BJ (cell line): ENCODE measurements at places on chromosomes 2 and 18.

DNA sequence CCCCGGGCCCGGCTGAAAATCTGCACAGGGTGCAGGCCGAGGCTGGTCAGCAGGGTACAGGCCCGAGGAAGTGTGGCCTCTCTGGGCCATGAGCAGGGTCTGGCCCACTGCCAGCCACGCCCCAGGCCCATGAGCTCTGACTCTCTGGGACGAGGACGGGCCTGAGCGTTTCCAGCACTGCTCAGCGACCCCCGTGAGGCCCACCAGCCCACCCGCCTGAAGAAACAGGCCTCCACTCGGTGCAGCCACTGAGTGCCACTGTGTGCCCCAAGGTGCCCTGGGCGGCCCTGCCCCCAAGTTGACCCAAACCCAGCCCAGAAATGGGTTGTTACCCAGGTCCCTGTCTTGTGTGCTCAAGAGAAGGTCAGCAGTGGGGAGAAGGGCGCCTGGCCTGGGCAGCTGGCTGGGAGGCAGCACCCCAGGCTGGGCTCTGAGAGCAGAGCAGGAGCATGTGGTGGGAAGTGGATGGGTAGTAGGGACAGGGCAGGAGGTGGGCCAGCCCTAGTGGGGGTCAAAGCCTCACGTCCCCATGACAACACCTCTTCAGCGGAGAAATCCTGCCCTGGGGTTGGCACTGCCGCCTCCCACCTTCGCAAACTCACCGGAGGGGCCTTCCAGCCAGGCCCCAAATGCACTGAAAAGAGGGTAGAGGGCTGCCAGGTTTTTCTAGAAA is 2.1 kb upstream of the SNED1 start:
- no peak for DNase-seq

GRCh38 chr2:231632559-231633142 is 40.0 kb downstream of the TEX44 start:
- DNase-seq = peak; percentile 44

- DNase-seq = no peak
These were observed 28.0 kb downstream of the TANC1 start for GRCh38 chr2:158996378-158996993.

DNA sequence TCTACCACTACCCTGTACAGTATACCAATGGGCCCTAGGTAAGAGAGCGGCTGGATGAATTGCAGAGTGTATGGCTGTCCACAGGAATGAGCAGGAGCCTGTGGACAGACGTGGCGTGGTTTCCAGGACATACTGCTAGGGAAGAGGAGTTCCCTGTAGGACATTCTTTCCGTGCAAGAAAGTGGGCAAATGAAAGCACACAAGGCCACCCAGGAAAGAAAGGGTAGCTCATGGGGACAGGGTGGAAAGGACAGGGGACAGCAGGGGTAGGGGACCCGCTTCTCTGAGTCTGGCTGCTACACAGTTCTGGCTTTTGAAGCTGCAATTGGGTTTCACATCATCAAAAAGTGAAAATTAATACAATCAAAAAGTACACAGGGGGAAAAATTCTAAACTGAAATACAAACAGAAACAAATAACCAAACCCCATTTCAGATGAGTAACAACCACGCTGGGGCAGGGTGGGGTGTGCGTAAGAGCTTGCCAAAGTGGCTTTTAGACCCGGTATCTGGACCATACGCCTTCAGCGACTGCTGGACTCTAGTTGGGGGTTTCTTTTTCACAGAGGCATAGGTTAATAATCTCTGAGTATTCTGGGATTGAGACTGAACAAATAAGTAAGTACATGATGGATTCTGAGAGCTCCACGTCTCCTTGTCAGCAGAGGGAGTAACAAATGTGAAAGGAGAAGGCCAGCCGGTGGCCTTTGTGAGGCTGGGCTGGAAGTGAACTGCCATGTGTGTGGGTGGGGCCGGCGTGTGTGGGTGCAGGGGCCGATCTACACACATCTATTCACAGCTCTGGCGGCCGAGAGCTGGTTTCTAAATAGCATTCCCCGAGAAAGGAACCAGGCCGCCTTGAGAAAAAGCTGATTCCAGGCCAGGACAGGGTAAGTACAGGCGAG is 84.0 kb downstream of the HDAC4 start:
- DNase-seq = no peak

- no peak for DNase-seq
These were observed 94.5 kb upstream of the HS6ST1 start for GRCh38 chr2:128413014-128413717.

GRCh38 chr2:112047537-112048235 is 7.4 kb upstream of the TMEM87B start:
- no peak for DNase-seq

DNA sequence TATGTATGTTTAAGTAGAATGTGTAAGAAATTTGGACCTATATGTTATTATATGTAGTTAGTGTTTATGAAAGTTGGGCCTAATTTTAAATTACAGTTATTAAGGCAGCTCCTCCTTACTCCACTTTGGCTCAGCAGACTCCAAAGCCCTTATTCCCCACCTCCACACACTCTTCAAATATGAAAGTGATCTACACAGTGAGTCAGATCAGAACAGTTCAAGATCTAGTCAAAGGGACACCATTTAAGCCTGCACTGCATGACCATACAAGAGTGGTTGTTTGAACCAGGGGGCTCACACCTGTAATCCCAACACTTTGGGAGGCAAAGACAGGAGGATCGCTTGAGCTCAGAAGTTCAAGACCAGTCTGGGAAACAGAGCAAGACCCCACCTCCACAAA is 21.2 kb upstream of the PMAIP1 start:
- DNase-seq = no peak

DNA sequence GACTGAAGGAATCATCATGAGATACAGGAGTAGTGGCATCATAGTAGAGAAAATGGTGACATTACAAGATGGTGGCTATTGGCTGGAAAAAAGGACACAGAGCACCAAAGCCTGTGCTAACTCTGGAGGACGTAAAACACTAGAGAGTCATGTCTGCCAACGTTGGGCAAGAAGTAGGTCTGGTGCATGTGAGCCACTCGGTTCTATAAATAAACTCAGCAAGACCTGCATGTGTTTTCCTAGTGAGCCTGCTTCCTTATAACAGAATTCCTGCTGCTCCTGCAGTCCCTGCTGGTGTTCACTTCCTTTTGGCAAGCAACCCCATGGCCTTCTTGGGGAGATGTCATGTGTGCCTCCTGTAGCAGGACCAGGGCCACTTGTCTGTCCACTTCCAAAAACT is 325.2 kb downstream of the OSR1 start:
- DNase-seq = no peak

GRCh38 chr18:3595369-3596273 is 145.6 kb downstream of the TGIF1 start:
- peak; percentile 88 for DNase-seq

DNA sequence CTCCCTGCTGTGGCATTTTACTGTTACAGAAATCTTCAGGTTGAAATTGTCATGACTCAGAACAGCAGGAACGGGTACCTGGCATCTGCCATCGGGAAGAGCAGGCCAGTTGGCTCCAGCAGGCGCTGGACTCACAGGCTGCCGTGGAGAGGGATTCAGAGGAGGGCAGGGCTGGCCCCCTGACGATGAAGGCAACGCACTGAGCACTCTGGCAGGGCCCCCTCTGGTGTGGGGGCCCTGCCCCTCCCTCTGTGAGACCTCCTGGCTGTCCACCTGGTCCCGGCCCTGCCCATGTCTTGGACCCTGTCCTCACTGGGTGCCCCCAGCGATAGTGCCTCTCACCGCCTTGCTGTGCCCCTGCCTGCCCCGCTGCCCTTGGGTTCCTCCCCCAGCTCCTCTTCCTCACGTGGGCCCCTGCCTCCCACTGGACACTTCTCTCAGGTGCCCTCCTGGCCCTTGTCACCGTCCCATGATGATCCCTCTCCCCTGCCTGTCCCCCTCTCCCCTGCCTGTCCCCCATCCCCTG is 23.3 kb upstream of the ALLC start:
- no peak for DNase-seq

DNA sequence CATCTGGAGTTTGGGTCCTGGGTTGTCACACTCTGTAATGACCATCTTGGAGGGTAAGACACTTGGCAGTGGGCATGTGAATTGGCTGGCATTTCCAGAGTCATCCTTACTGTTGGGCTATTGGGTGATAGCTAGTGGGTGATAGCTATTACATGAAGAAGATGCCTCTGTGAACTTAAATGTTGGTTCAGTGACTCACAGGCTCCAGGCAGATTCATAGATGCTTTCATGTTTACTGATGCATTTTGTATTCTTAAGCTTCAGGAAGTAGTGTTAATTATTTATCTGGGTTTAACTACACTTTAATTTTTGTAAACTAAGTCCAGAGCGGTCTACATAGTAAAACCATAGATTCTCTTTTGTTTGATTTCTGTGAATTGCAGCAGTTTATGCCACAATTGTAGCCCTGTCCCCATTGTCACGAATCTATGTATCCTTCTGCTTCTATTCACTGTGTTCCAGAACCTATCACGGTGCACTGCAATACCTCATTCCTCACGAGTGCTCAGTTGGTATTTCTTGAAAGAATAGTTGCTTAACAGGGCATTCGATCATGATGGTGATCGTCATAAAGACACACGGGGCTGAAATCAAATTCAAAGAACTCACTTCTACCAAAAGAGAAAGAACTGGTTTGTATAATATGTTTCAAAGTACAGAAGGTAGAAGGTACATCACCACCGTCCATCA is 79.7 kb downstream of the GBX2 start:
- no peak for DNase-seq

DNA sequence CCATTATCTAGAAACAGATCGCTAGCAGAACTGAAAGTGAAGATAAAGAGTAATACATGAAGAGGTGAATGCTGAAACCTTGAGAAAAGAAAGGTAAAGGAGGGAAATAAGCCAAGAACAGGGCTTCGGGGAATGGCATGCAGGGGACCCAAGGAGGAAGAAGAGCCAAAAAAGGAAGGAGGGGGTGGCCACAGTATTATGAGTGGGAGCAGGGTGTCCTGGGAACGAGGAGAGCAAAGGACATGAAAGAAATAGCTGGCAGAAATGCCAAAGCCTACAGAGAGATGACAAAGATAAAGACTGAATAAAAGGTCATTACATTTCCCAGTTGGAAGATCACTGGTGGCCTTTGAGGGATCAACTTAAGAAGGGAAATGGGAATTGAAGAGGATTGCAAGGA is 82.9 kb downstream of the ACTR3 start:
- DNase-seq = no peak

DNA sequence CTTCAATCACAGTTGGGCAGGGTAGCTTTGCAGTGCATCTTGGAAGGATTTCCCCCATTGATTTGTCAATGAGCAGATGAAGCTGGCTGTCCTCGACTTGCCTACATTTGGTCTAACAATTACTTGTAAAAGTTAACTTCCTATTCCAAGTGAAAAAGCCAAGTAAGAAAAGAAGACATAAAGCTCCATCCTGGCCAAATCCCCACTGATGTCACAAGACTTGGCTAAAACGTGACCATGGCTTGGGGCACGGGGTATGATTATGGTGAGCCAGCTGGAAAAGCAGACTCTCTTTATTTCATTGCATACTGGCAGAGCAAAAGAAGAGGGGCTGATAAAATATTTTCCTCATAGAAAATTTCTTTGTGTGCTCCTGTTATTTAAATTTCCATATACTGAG is 25.4 kb upstream of the PID1 start:
- no peak for DNase-seq

- no peak for DNase-seq
These were observed 11.8 kb upstream of the ACVR1 start for GRCh38 chr2:157887946-157888345.

GRCh38 chr2:209600341-209601171 is 171.1 kb upstream of the UNC80 start:
- DNase-seq = no peak
